ENCODE measurements at places on chromosomes 6 and 20. TPM values are rescaled to one million over a fixed set of nuclear protein-coding genes. Genes with fewer than 3 reads are reported as not detected.

- H3K27ac ChIP-seq, result no peak overlapping the region
- no peaks in the 10 kb centered on the region for H3K27me3 ChIP-seq
- no peak overlapping the region for H3K4me3 ChIP-seq
- no peaks in the 10 kb centered on the region for H3K36me3 ChIP-seq
- H3K4me1 ChIP-seq, result no peaks in the 10 kb centered on the region
Observed at GRCh38 chr6:143150281-143150680, 89.6 kb downstream of the AIG1 start.

- H3K36me3 ChIP-seq, result no peaks in the 10 kb centered on the region
- no peak for DNase-seq
- peaks cover 9% of the 10 kb centered on the region for H3K4me1 ChIP-seq
Observed at GRCh38 chr20:3653921-3654320, 9.3 kb downstream of the GFRA4 start.

DNA sequence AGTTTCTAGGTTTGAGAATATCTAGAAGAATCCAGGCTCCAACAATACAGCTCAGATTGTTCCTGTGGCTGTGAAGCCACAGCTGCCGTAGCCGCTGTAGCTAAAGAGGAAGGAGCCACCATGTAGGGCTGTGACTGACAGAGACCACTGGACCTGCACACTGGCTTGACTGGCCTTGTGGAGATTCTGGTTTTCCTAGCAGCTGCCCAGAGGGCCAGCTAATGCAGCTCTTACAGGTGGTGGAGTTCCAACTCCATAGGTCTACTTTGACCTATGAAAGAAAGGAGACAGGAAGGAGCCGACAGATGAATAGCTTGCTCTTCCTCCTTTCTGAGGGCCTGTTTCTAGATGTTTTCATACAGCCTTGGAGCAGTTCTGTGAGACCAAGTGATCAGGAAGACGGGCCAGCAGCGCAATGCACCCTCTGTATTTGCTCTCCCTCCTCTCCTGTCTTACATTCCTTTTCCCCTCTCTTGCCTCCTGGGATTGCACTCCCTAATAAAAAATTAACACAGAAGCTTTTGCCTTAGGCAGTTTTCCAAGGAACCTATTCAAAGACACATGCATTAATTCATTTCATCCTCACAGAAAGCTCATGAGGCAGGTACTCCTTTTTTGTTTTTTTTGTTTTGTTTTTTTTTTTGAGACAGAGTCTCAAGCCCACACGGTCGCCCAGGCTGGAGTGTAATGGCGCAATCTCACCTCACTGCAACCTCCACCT lies 51.8 kb upstream of the MYB start:
- H3K27ac ChIP-seq, result no peak overlapping the region
- H3K4me1 ChIP-seq, result no peaks in the 10 kb centered on the region
- no peaks in the 10 kb centered on the region for H3K27me3 ChIP-seq

- no peak overlapping the region for H3K27ac ChIP-seq
- H3K36me3 ChIP-seq, result no peaks in the 10 kb centered on the region
- no peak for DNase-seq
- no peaks in the 10 kb centered on the region for H3K4me1 ChIP-seq
Observed at GRCh38 chr6:40579101-40579500, 8.1 kb downstream of the LRFN2 start.

SCRT2 gene
- not detected for total RNA-seq

SNAP91 gene
- 1.8 TPM for total RNA-seq

Data from sigmoid colon (tissue), 7 donors.